ENCODE measurements at places on chromosomes 6 and 20. TPM values are rescaled to one million over a fixed set of nuclear protein-coding genes. Genes with fewer than 3 reads are reported as not detected.

DNA sequence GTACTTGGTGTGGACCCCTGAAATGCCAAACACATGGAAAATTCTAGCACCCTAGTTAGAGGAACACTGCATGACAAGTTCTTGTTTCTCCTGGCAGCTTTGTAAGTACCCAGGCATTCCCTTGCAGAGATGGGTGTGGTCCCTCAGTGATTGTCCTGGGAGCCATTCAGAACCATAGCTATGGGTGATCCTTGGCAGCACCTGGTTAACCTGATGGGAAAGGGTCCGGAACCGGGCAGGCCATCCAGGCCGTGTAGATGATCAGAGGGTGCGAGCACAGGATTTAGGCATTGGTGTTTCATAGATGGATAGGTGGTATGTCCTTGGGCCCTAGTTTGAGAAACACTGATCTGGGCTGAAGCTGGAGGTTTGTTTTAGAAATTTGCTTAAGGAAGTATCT is 95.8 kb downstream of the RPP40 start:
- no peak overlapping the region for H3K4me3 ChIP-seq
- H3K27ac ChIP-seq: no peak overlapping the region
- no peaks in the 10 kb centered on the region for H3K36me3 ChIP-seq
- no peaks in the 10 kb centered on the region for H3K27me3 ChIP-seq
- peaks cover 31% of the 10 kb centered on the region for H3K4me1 ChIP-seq

The PPP1R16B gene
- 0.40 TPM for total RNA-seq

DNA sequence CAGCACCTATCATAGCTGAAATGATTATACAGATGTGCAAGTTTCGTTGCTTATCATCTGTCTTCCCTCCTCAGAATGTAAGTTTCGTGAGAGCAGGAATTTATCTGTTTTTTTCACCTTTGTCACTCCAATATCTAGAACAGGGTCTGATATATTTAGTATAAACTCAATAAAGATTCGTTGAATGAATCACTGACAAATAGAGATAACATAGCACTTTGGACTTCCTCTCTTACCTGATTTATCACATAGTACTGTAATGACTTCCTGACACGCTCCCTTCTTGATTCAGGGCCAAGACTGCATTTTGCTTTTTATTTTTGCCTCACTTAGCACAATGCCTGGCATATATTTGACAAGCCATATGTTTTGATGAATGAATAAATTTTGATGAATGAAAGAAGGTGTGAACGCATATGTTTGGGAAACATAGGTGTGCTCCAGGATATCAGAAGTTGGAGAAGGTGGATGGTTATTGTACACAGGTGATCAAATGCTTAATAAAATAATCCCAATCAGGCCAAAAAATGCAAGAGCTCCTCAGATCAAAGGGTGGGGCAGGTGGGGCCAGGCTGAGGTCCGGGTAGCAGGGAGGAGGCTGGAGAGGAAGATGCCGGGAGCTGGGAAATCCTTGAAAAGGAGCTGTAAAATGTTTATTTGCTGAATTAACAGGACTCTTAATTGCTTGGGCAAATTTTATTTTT is 33.0 kb downstream of the PIM1 start:
- no peak overlapping the region for H3K4me3 ChIP-seq
- DNase-seq: peak; percentile 35

The MTO1 gene
- 28.2 TPM for total RNA-seq

GRCh38 chr6:23447731-23448130 is 678.3 kb upstream of the NRSN1 start:
- H3K4me1 ChIP-seq: peaks cover 17% of the 10 kb centered on the region
- no peak overlapping the region for H3K4me3 ChIP-seq
- H3K27me3 ChIP-seq: no peaks in the 10 kb centered on the region
- H3K36me3 ChIP-seq: no peaks in the 10 kb centered on the region
- DNase-seq: no peak

The C6orf58 gene
- not detected for total RNA-seq

The PTPRT gene
- 1.6 TPM for total RNA-seq

DNA sequence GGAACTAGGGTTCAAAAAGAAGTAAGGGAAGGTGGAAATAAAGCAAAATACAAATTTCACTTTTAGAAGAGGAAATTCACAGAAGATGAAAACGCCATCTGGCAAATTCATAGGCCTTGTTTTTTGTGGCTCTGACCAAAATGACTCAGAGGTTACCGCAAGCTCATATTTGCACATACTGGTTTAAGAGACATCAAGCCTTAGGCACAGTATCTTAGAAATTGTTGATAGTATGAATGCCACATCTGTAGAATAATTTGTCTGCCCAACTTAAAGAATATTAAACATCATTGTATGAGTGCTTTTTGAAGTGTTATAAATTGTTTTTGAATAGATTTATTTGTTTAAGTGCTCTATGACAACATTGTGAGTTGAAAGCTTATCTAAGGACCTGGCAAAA is 10.6 kb downstream of the TAAR1 start:
- no peak for DNase-seq
- H3K27ac ChIP-seq: no peak overlapping the region
- no peak overlapping the region for H3K4me3 ChIP-seq

- no peaks in the 10 kb centered on the region for H3K36me3 ChIP-seq
- peak; percentile 34 for DNase-seq
- no peaks in the 10 kb centered on the region for H3K27me3 ChIP-seq
- H3K27ac ChIP-seq: peak overlapping the region; percentile 89
- H3K4me1 ChIP-seq: peaks cover 17% of the 10 kb centered on the region
These were observed 9.0 kb downstream of the RIN2 start for GRCh38 chr20:19767070-19767469.

The TPBG gene
- total RNA-seq: 24.8 TPM

DNA sequence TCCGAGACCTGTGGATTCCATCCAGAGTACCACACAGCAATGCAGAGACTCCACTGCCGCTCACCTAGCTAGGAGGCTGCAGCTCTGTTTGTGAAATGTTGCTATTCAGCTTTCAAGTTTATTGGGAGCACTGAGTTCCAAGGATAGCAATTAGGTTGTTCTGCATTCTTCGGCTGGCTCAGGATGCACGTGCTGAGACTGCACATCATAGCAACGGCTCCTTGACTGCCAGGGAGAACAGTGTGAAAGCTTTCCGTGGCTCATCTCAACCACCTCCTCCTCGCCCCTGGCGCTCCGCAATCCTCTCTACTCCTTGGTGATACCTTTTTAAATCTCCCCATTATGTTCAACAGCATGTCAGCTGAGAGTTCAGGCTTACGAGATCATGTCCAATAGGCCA is 116.6 kb downstream of the TSHZ2 start:
- DNase-seq: no peak
- no peaks in the 10 kb centered on the region for H3K27me3 ChIP-seq
- no peaks in the 10 kb centered on the region for H3K36me3 ChIP-seq
- H3K4me1 ChIP-seq: no peaks in the 10 kb centered on the region
- no peak overlapping the region for H3K27ac ChIP-seq
- H3K4me3 ChIP-seq: no peak overlapping the region

The PABPC1L gene
- 23.5 TPM for total RNA-seq

- no peaks in the 10 kb centered on the region for H3K36me3 ChIP-seq
- H3K27me3 ChIP-seq: no peaks in the 10 kb centered on the region
- H3K4me3 ChIP-seq: no peak overlapping the region
- DNase-seq: no peak
- H3K27ac ChIP-seq: no peak overlapping the region
- no peaks in the 10 kb centered on the region for H3K4me1 ChIP-seq
These were observed 28.3 kb upstream of the LOC128125822 start for GRCh38 chr6:63543982-63544381.

DNA sequence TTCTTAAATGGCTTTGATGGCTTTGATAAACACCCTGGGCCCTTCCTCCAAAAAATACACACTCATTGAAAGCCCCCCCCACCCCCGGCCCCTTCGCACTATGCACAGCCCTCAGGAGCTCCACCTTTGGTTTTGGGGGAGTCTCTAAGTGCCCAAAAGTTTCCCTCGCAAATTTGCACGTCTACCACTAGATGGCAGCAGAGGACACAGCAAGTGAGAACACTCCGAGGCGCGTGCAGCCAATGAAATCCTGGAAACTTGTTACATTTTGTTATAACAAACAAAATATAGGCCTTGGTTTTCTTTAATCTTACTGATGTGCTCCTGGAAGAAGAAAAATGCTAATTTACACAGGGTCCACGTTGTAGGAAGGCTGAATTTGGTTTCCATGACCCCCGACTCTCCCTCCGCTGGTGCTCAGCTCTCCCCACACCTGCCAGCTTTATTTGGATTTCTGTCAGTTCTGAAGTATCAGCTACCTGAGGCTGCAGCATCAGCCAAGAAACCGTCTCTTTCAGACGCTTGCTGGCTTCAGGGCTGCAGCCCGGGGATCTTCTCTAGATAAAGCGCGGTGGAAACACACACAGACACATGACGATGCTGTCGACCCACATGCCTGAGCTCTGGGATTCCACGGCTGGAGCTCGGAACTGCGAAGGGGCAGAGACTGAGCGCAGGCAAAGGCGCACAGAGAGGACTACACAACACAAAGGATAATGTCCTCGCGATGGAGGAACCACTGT is 148.3 kb upstream of the RPS6KA2 start:
- H3K36me3 ChIP-seq: no peaks in the 10 kb centered on the region
- H3K4me3 ChIP-seq: no peak overlapping the region
- no peak overlapping the region for H3K27ac ChIP-seq
- no peaks in the 10 kb centered on the region for H3K4me1 ChIP-seq
- no peaks in the 10 kb centered on the region for H3K27me3 ChIP-seq
- DNase-seq: peak; percentile 85

The TBP gene
- total RNA-seq: 15.5 TPM

DNA sequence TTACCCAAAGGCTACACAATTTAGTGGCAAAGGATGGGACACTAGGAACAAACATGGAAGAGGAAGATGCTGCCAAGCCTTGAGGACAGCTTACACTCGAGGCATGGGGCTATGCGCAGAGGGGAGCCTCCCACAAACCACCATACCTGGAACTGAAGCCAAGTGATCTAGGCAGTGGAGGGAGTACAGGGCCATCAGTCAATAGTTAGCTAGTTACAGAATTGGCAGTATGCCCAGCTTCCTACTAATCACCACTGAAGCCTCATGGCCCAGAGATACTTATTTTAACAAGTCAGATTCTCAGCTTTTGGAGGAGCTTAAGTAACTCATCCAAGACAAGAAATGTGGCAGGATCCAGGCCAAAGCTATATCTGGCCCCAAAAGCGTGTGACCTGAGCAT is 226.6 kb upstream of the MOCS1 start:
- H3K36me3 ChIP-seq: no peaks in the 10 kb centered on the region
- H3K4me1 ChIP-seq: peaks cover 4% of the 10 kb centered on the region
- H3K4me3 ChIP-seq: no peak overlapping the region
- peak; percentile 32 for DNase-seq

The MAP7 gene
- total RNA-seq: 24.1 TPM

- peak overlapping the region; percentile 98 for H3K27ac ChIP-seq
- peak overlapping the region; percentile 91 for H3K4me3 ChIP-seq
- no peaks in the 10 kb centered on the region for H3K36me3 ChIP-seq
These were observed 1.0 kb downstream of the GINM1 start for GRCh38 chr6:149567194-149567586.

The COL21A1 gene
- total RNA-seq: 59.2 TPM

GRCh38 chr6:39196673-39197091 is 32.6 kb downstream of the KCNK5 start:
- peaks cover 41% of the 10 kb centered on the region for H3K4me1 ChIP-seq
- H3K27me3 ChIP-seq: no peaks in the 10 kb centered on the region
- peak overlapping the region; percentile 76 for H3K27ac ChIP-seq
- peak; percentile 48 for DNase-seq
- no peak overlapping the region for H3K4me3 ChIP-seq

DNA sequence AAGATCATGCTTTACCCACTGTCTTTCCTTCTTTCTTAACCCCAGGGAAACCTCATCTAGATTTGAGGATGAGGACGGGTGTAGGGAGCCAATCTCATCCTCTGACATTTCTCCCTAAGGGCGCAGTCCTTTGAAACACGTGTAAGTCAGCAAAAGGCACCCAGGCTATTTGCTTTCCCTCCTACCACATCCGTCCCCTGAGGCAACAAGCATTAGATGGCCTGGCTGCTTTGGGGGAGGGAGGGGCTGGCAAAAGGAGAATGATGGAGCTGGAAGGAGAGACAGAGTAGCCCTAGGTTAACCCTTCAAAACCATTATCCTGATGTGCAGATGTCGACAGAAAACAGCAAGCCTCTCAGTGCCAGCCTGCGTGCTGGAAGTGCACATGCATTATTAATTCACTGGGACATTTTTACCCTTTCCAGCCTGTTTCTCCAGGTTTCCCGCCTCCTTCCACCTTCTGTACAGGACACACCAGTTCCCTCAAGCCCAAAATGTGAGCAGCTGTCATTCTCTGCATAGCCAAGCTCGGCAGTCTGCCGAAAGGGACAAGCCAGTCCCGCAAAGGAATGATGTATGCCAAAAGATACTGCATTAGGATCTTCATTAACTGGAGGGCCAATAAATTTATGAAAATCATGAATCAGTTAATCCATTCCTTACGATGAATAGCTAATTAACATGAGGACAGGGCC is 547.2 kb downstream of the CD83 start:
- H3K27me3 ChIP-seq: no peaks in the 10 kb centered on the region
- H3K27ac ChIP-seq: no peak overlapping the region
- DNase-seq: no peak
- no peaks in the 10 kb centered on the region for H3K36me3 ChIP-seq
- no peak overlapping the region for H3K4me3 ChIP-seq

GRCh38 chr6:82385102-82385501 is 21.5 kb downstream of the TPBG start:
- no peak overlapping the region for H3K27ac ChIP-seq
- no peaks in the 10 kb centered on the region for H3K27me3 ChIP-seq
- no peaks in the 10 kb centered on the region for H3K4me1 ChIP-seq

DNA sequence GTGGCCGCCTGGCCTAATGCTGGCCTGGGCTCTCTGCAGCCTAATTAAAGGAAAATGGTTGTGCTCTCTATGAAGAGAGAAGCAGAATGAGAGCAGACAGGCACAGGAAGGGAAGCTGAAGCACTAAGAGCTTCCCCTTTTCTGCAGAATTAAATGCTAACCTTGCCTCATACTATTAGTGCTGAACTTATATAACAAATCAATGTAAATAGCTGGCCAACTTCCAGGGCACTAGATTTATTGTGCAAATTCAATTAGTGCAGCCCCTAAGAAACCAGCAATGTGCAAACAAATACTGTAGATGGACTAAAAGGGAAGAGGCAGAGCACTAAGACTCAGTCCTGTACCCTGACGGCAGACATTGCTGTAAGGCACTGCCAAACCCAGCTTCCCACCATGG is 36.1 kb upstream of the INSM1 start:
- H3K27ac ChIP-seq: no peak overlapping the region
- H3K27me3 ChIP-seq: no peaks in the 10 kb centered on the region
- DNase-seq: no peak
- no peak overlapping the region for H3K4me3 ChIP-seq
- H3K36me3 ChIP-seq: no peaks in the 10 kb centered on the region

All from hepatocyte (in vitro differentiated cells).